ENCODE measurements at places on chromosomes 12 and 14. TPM values are rescaled to one million over a fixed set of nuclear protein-coding genes. Genes with fewer than 3 reads are reported as not detected.

DNA sequence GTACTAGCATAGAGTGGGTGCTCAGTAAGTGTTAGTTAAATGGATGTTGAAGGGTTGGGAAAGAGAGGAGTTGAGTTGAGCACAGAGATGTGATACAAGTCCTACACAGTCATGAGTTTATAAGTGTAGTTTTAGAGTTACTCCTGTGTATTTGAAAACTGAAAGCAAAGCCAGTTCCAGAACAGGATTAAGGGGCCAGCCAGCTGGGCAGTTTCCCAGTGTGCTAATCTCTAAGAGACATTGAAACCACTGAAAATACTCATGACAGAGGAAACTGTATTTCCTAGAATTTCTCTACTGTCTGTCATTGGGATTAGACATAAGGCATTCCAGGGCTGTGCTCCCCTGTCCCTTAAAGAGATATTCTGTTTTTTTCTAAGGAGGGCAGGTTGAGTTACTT is 101.0 kb downstream of the DERA start:
- no peak for DNase-seq

DNA sequence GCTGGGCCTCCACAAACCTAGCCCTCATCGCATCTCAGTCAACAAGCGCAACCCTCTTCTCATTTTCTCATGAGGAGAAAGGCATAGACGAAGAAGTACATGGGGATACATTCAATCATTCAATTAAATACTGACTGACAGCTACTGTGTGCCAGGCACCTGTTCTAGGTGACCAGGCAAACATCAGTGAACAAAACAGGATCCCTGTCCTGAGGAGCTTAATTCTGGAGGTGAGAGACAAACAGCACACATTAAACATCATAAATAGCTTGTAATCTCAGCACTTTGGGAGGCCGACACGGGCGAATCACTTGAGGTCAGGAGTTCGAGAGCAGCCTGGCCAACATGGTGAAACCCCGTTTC is 362 bp upstream of the ACYP1 start:
- DNase-seq, result no peak

- DNase-seq, result no peak
These were observed 26.4 kb downstream of the RIMBP2 start for GRCh38 chr12:130689408-130690405.

- DNase-seq, result no peak
These were observed 156.3 kb upstream of the LRIG3 start for GRCh38 chr12:59076622-59077021.

GRCh38 chr12:38931461-38931860 is 26.1 kb upstream of the CPNE8 start:
- no peak for DNase-seq

GRCh38 chr12:70646850-70647249 is 9.6 kb upstream of the PTPRB start:
- no peak for DNase-seq

DNA sequence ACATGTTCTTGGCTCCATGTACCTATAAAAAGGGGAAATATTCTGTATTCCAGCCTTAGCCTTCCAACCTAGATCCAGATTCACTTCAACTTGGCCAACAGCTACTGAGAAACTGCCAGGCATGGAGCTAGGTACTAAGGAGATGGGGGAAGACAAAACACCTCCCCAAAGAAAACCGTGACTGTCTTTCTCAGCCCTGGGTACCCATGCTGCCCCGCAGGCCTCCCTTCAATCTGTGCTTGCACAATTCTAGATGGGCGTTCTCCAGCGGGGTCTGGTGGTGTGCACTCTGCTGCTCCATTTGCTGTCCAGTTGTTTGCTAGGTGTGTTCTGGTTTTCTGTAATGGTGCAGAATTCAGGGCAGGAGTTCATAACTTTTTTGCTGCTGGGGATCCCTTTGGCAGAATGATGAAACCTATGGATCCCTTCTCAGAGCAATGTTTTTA is 817 bp upstream of the KRT4 start:
- DNase-seq, result no peak

DNA sequence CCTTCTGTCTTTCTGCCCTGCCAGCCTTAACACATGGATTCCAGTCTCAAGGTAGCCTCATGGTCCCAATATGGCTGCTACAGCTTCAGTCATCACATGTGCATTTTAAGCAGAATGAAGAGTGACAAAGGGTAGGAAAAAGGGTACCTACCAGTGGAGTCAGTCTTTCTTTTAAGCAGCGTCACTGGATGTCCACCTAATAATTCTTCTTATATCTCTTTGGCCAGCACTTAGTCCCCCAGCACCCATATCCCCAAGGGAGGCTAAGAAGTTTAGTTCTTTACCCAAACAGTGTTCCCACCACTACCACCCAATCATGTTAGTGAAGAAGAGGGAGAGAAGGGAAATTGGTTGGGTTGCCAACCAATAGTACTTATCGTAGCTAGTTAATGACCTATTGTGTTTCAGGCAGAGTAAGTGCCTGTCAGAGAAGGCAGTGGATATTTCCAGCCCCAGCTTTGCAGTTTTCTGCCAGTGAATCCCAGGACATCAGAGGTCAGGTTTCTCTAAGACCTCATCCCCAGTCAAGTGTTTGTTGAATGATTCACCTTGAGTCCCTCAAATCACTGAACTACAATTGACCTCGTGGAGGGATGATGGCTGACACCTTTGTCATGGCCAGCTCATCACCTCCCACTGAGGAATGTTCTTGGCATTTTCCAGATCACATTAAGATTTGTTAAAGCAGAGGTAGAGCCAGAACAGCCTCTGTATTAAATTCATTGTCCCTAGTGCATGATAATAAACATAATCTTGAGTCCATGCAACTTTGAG is 250.9 kb upstream of the CRY1 start:
- no peak for DNase-seq

DNA sequence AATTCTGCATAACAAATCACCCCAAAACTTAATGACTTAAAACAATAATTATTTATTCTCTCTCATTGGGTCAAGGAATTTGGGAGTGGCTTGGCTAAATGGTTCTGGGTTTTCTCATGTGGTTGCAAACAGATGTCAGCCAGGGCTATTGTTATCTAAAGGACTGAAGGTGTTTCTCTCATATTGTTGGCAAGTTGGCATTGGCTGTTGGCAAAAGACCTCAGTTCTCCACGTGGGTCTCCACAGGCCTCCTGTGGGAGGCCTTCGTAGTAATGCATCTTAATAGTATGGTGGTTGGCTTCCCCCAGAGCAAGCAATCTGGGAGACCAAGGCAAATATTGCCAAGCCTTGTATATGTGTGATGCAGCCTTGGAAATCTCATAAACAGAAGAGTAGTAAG is 14.4 kb downstream of the GALNT16 start:
- DNase-seq, result no peak

DNA sequence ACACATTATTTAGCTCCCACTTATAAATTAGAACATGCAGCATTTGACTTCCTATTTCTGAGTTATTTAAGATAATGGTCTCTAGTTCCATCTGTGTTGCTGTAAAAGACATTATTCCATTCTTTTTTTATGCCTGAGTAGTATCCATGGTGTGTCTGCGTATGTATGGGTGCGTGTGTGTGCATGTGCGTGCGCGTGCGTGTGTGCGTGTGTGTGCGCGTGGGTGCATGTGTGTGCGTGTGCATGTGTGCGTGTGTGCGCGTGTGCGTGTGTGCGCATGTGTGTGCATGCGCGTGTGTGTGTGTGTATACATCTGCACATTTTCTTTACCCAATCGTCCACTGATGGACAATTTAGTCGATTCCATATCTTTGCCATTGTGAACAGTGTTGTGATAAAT is 479.4 kb upstream of the TMEM132C start:
- DNase-seq, result no peak

DNA sequence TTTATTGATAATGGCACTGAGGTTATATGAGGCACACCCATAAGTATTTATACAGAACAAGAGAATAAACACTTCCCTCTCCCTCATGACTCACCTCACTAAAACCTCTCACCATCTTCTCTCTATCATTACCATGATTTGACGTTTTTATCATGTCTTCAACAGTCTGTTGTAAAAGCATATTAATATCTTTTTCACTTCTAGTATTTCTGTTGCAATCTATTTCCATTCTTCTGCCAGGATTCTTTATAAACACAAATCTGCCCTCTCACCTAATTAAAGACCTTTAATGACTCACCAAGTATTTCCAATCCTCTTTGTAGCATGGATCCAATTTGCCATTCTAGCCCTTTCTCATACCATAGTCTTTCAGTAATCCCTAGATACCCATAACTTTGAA is 527.7 kb downstream of the SLC16A7 start:
- DNase-seq, result no peak

- no peak for DNase-seq
These were observed 12.3 kb upstream of the KRT74 start for GRCh38 chr12:52585946-52586345.

DNA sequence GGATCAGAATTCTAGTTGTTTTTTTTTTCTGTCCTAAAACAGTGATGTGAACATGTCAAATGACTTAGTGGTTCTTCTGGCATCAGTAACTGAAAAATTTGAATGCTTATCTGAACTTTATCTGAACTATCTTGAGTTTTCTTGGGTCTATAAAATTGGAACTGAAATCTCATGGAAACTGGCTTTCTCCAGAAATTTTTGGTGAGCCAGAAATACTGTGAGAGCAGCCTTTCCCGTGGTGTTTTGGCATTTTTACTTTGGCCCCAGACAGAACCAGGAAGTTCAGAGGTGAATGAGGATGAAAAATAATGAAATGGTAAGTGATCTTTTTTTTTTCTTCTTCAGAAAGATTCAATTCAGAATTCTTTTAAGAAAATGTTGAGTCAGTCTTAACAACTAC is 89.5 kb upstream of the CCDC91 start:
- DNase-seq, result no peak

- DNase-seq, result no peak
These were observed 45.4 kb downstream of the ATG14 start for GRCh38 chr14:55366271-55366670.

- no peak for DNase-seq
These were observed 86.9 kb downstream of the PRICKLE1 start for GRCh38 chr12:42502682-42503081.

DNA sequence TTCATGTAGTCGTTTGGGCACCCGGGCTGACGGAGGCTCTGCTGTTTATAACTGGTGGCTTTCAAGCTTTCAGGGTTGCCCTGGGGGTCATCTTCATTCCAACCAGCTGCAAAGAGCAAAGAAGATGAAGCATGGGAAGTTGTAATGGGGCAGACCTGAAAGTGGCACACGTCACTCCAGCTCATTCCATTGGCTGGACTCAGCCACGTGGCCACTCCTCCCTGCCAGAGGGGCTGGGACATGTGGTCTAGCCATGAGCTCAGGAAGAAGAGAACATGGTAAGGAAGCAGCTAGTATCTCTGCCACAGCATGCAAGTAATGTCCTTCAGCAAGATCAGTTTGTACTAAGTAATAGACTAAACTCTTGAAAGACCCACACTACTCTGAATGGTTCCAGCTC is 51.7 kb upstream of the FERMT2 start:
- DNase-seq, result no peak

- no peak for DNase-seq
These were observed 15.4 kb upstream of the PAPLN start for GRCh38 chr14:73221945-73222344.

DNA sequence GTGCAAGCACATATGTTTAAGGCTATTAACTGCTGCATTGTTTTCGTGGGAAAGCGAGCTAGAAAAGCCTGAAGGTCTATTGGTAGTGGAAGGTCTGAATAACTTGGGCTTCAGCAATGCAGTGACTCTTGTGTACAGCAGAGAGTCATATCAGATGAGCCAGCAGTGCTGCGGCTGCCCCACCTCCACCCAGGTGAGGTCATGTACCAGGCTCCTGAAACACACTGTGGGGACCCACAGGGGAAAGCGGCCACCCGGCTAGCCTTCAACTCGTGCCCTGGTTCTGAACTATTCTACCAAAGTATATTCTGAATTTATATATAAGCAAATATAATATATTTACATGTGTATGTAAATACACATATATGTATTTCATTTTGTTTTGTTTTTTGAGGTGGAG is 12.7 kb upstream of the RAN start:
- DNase-seq, result no peak

DNA sequence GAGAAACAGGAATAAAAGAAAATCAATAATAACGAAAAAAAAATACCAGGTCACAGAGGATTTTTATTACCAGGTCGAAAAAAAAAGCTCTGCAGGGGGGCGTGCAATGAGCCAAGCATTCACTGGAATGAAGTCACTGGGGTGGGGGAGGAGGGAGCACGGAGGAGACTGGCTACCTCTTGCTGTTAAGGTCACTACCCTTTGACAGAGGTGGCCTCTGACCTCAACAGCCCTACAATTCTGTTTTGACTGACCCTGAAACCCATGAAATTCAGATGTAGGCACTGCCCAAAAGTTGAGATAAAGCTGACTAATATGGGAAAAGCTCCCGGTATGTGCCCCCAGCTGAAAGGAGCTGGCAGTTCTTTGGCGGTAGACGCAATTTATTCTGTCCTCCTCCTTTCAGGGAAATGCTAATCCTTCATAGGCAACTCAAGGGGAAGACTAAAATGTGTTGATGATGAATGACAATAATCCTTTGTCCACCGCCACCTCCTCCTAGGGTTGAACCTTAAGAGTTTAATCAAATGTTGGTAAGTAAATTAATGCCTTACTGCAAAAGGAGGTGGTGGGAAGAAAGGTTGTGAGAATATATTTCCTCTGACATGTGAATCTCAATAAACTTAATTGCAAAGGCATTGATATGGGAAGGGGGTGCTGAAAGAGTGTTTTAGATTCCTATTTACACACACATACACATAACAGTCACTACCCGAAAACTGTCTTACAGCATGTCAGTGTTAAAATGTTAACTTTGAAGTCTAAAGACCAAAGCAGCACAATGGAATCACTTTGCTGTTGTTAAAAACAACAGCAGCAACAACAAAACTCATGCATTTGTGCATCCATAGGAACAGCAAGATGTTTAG is 6.3 kb upstream of the RIC8B start:
- no peak for DNase-seq

CLEC4A gene
- total RNA-seq, result 1.0 TPM

MYF5 gene
- total RNA-seq, result not detected

PTCSC3 gene
- total RNA-seq, result not detected

ARL1 gene
- total RNA-seq, result 74.9 TPM

HNF1A gene
- 15.1 TPM for total RNA-seq

GUCY2C gene
- 1.2 TPM for total RNA-seq

CINP gene
- 27.7 TPM for total RNA-seq

NFE2 gene
- 17.2 TPM for total RNA-seq

KLHL33 gene
- total RNA-seq, result 0.04 TPM

WIF1 gene
- total RNA-seq, result 0.22 TPM

All from progenitor cell of endocrine pancreas (in vitro differentiated cells).